NCI-H1417 treated with DMSO at 0.1 percent for 48 hours (cell line): ENCODE measurements at places on chromosomes 13 and 19.

- DNase-seq: no peak
Measured at GRCh38 chr13:32639502-32640105, 53.4 kb downstream of the PDS5B start.

DNA sequence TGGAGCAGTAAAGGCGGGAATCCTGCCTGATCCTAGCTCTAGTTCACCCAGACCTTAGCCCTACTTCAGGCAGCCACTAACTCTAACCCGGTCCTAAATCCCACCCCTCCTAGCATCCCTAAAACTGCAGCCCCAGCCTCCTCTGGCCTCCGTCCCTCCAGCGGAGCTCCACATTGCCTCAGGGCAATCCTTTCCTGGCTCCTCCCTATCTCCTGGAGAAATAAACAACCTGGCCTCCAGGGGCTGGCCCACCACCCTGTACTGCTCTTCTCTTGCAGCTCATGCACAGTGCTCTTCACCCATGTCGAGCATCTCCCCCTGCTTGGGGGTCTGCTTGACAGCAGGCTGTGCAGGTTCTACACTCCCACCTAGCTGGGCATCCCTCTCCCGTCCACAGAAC, 6.7 kb downstream of the POU2F2 start:
- no peak for DNase-seq

DNA sequence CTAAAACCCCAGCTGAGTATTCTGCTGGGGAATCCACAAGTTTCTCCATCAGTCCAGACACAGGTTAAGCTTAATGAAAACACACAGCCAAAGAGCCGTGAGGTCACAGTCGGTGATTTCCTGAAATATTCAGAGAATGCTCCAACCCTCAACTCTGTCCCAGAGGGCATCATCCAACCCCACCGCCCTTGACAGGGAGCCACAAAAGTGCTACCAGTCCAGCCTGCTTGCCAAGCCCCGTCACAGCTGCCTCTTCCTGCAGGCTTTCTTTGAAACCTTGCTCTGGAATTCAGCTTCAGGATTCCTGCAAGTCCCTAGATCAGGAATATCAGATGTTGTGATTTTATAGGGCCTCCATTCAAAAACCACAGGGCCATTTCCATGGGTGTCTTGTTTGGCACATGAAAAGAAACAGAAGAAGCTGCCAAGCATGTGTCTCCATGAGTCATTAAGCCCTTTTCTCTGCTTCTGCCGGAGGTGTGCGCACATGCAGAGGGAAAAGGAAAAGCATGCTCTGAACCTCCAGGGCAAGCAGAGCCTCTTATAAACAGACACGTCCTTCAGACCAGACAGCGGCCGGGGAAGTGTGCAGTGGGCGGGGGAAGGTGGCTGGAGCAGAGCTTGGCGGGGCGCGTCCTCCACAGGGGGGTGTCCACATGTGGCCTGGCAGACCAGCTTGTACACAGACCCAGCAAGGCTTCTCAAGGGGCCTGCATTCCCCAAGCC, 164.7 kb downstream of the KATNAL1 start:
- no peak for DNase-seq

DNA sequence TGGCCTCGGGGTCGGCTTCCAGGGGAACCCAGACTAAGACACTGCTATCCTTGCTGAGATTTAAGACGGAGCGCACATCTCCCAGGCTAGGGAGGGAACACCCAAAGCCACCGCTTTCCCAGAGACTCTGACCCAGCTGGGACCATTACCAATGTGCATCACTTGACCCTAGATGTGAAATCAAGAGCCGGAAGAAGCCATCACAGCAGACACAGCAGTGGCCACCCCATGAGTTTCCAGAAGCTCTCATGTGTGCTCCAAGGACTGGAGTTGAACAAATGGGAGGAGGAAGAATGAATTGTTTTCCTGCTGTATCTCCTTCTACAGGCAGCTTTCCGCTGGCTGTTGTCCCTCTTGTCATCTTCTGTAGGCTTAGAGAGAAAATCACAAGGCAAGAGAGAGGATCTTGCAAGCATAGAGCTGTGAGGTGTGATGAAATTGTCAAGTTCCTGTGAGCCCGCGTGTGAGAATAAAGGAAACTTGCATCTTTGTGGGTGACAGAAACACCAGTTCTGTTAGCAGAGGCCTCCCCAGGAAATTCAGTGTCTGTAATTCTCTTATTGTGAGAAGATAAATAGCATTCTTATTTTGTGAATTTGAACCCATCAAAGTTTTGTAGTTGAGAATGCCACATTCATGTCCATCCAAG, 711.8 kb downstream of the UQCRFS1 start:
- DNase-seq: no peak

DNA sequence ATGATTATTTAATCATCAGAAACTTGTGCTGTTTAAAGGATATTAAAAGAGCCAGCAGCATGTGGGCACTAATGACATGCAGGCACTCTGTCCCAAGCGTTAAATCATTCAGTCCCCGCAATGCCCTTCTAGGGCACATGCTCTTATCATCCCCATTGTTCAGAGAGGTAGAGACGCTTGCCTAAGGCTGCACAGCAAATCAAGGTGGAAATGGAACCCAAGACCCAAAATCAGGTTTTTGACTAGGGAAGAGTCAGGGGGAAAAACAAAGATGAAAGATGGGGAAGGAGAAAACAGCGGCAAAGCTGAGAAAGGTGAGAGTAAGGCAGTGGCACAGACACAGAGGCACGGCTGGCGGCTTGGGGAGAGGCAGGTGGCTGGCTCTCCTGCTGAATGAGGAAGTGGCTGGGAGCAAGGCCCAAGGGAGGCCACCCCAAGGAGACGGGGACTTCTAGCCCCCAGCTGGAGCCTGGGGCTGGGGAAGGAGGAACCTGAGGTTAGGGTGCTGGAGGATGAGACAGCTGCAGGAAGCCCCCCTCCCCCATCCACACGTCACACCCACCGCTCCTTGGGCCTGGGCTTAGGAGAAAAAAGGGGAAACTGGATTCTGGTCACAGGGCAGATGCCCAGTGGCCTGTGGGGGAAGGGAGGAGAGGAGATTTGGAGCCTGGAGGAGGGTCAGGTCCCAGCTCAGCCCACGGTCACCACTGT, 1.0 kb upstream of the TYROBP start:
- no peak for DNase-seq

DNA sequence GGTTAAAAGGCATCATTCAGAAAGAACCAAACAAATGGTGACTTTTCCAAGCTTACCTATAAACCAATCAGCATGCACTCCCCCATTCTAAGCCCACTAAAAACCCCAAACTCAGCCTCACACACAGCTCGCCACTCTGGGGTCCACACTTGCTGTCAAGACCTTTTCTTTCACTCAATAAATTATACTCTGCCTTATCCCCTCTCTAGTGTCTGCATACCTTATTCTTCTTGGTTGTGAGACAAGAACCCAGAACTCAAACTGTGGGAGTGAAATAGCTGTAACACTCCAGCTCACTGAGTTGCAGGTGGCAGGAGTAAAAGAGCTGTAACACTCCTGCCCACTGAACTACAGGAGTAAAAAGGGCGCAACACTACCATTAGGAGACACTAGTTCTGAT, 559.0 kb downstream of the TBC1D4 start:
- no peak for DNase-seq

DNA sequence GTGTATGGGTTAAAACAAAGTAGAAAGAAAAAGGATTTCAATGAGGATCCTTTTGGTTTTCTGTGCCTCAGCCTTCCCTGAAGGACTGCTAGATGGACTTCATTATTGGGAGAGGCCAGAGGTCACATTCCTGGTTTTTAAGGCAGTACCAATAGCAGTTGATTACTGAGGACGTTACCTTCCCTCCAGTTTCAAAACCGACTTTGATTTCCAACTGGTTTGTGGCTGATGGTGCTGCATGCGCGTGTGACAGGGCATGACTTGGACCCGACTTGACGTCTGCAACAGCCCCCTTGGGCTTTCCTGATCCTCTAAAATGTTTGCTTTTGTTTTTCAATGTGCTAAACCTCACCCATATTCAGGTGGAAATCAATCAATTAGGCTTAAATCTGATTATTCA, 314.3 kb upstream of the ARGLU1 start:
- no peak for DNase-seq

GRCh38 chr19:15216363-15216762, 15.6 kb upstream of the NOTCH3 start:
- no peak for DNase-seq

- no peak for DNase-seq
Measured at GRCh38 chr13:41017159-41017558, 2.0 kb downstream of the ELF1 start.

DNA sequence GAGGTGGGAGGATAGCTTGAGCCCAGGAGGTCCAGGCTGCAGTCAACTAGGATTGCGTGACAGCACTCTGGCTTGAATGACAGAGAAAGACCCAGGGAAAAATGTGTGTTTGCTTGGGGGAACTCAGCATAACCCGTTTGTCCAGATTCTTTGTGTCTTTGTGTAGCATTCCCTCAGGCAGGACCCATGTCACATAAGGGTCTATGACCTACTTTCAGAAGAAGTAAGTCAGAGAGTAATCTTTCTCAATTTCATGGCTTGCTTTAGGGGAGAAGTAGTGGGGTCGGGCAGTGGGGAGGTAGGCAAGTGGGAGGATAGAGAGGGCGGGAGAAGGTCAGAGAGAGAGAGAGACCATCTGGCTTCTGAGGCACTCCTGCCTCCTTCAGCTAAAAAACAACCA, 11.9 kb upstream of the PSPC1 start:
- DNase-seq: no peak

DNA sequence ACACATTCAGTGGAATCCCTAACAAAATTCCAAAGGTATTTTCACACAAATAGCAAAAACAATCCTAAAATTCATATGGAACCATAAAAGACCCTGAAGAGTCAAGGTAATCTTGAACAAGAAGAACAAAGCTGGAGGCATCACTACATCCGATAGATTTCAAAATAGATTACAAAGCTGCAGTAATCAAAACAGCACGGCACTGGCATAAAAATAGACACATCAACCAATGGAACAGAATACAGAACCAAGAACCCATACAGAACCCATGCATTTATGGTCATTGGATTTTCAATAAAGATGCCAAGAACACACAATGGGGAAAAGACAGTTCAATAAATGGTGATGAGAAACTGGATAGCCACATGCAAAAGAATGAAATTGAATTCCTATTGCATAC, 32.5 kb downstream of the ZNF566 start:
- DNase-seq: no peak

DNA sequence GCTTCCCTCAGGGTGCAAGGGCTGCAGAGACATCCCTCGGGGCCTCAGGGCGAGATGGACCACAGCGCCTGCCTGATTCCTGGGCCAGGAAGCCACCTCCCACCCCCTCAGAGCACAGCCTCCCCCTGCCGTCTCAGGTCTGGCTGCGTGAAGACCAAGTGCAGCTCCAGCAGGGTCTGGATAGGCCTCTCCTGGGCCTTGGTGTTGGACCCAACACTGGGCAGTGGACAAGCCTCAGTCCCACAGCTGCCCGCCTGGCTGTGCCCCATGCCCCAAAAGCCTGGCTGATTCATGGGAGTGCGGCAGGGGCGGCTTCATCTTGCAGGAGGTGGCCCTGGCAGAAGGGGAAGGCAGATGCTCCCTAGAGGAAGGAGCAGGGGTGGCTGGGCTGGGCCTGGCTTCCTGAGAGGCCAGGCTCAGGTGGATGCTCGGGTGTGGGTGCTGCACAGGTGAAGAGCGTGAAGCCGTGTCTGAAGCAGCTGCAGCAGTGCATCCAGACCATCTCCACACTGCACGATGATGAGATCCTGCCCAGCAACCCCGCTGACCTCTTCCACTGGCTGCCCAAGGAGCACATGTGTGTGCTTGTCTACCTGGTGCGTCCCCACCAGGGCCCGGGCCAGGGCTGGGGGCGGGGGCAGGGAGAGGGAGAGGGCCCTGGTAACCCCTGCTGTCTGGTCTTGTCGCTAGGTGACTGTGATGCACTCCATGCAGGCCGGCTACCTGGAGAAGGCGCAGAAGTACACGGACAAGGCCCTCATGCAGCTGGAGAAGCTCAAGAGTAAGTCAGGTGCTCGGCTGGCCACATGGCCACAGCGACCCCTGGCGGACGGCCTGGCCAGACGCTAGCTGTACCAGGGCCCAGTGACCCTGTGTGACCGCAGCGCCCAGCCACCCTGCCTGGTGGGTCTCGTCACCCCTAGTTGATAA, 21.7 kb downstream of the MAU2 start:
- no peak for DNase-seq

DNA sequence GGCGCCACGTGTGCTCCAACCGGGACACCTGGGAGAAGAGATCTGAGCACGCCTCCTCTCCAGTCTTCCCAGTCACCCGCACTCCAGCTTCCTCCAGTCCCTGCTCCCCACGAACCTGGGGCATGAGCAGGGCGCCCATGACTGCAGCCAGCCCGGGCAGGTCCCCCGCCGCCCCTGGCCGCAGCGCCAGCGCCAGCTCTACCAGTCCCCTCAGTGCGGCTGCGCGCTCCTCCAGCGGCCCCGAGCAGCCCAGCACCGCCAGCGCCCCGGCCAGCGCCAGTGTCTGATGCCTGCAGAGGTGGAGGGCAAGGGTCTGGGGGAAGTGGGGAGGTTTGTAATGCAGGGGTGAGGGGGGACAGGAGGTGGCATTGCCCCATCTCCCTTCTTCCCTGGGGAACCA, 13.1 kb downstream of the SH2D3A start:
- DNase-seq: no peak

DNA sequence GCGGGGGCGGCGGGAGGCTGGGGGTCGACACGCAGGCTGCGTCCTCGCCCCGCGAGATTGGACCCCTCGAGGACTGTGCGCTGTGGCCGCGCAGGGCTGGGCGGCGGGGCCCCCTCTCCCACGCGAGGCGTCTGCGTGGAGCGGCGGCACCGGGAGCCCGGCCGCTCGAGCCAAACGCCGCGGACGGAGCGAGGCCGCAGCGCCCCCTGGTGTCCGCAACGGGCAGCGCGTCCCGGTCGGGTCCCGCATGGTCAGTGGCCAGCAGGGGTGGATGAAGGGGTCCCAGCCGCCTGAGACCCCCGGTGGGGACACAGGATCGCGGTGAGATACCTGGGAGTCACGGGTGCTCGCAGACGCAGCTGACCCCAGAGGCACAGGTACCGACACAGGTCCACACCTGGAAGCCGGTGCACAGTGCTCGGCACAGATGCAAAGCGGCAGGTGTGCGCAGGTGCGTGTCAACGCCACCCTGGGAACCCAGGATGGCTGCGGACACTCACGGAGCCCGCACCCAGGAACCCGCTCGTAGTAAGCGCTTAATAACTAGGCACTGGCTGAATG, 2.1 kb upstream of the CIRBP start:
- DNase-seq: no peak

- no peak for DNase-seq
Measured at GRCh38 chr13:86684402-86684801, 885.2 kb upstream of the SLITRK6 start.
